Foreskin keratinocyte (primary cell): ENCODE measurements at places on chromosomes 5 and 9.

GRCh38 chr5:139964266-139964993 is 78.7 kb downstream of the NRG2 start:
- no peak for DNase-seq

GRCh38 chr9:126750941-126751725 is 53.7 kb upstream of the ZBTB43 start:
- peak; percentile 39 for DNase-seq

DNA sequence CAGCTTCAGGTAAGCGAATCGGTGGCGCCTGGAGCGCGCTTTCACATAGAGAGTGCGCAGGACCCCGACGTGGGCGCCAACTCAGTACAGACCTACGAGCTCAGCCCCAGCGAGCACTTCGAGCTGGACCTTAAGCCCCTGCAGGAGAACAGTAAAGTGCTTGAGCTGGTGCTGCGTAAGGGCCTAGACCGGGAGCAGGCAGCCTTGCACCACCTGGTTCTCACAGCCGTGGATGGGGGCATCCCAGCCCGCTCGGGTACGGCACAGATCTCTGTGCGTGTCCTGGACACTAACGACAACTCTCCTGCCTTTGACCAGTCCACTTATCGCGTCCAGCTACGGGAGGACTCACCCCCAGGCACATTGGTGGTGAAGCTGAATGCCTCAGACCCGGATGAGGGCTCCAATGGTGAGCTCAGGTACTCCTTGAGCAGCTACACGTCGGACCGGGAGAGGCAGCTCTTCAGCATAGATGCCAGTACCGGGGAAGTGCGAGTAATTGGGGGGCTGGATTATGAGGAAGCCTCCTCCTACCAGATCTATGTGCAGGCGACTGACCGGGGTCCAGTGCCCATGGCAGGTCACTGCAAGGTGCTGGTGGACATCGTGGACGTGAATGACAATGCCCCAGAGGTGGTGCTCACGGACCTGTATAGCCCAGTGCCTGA is 1.1 kb downstream of the PCDHAC2 start:
- no peak for DNase-seq

GRCh38 chr5:118776755-118777154 is 211.6 kb downstream of the DTWD2 start:
- no peak for DNase-seq

DNA sequence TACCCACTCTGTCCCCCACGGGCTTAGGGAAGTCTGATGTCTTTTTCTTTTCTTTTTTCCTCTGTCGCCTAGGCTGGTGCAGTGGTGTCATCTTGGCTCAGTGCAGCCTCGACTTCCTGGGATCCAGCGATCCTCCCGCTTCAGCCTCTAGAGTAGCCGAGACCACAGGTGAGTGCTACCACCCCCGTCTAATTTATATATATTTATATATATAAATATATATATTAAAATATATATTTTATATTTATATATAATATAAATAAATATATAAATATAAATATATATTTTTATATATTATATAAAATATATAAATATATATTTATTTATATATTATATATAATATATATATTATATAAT is 3.3 kb upstream of the ANXA2R start:
- no peak for DNase-seq

DNA sequence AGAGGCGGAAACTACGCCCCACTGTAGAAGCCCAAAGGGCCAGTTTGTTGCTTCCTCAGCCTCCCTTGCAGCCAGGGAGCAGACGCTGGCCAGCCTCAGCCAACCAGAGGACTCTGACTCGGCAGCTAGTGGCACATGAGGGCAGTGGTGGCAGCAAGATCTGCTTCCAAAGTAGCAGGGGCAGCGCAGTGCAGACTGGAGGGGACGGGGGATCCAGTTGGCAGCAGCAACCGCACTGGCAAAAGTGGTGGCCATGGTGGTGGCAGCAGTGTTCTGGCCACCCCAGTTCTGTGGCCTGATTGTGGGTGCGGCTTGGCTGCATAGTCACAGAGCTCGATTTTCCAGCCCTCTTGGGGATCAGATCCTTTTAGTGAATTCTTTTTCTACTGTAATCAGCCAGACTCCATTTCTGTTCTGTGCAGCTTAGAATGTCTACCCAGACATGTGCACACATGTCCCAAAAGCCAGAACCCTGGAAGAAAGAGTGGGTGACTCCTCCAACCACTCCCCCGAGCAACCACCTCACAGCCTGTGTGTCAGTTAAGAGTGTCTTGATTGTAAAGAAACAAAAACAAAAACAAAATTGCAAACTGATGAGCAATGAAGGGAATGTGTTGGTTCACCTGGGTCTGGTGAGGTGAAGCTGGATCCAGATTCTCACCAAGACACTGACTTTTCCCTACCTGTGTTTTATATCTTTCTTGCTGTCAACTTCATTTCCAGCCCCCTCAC is 11.0 kb upstream of the ZBTB43 start:
- DNase-seq = peak; percentile 88

DNA sequence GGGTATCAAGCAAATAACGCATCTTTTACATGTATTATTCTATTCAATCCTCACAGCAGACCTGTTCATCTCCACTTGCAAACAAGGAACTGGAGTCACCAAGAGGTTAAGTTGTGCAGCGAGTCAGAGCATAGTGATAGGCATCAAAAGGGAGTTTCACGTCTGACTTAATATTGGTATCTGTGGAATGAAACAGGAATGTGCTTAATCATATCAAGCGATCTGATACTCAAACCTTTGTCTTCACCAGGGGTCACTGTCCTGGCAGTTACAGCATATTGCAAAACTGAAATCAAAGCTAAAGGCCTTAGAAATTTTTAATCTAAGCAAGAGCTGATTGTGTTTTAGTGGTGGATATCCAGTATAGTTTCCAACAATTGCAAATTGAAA is 271.6 kb downstream of the PLK2 start:
- peak; percentile 92 for DNase-seq

GRCh38 chr9:115263371-115264075 is 145.6 kb upstream of the TNC start:
- DNase-seq = peak; percentile 75
